Spinal cord (tissue), 10 donors: ENCODE measurements at places on chromosomes 5 and 9. TPM values are rescaled to one million over a fixed set of nuclear protein-coding genes. Genes with fewer than 3 reads are reported as not detected.

The CKMT2 gene
- 3.6 TPM for total RNA-seq

The WDR55 gene
- 11.7 TPM for total RNA-seq

The ARL14EPL gene
- not detected for total RNA-seq

The ANXA2R gene
- 2.8 TPM for total RNA-seq

The ZNF462 gene
- total RNA-seq = 47.6 TPM

The BTNL8 gene
- 0.50 TPM for total RNA-seq

The ADCY2 gene
- total RNA-seq = 43.1 TPM

The PROP1 gene
- total RNA-seq = not detected

The IFNK gene
- not detected for total RNA-seq

The GFPT2 gene
- total RNA-seq = 14.9 TPM

The SLC9A3 gene
- 3.1 TPM for total RNA-seq

GRCh38 chr5:172497591-172498255 lies 43.4 kb upstream of the SH3PXD2B start:
- DNase-seq = no peak

DNA sequence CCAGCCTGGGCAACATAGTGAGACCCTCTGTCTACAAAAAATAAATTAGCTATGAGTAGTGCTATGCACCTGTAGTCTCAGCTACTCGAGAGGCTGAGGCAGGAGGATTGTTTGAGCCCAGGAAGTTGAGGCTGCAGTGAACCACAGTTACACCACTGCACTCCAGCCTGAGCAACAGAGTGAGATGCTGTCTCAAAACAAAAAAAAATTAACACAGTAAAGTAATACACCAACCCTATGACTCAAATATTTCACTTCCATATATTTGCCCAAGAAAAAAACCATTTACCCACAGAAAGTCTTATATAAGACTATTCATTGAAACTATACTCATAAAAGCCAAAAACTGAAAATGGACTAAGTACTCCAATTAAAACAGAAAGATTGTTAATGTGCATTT lies 16.2 kb downstream of the SMIM23 start:
- no peak for DNase-seq

GRCh38 chr9:90834828-90835595 lies 33.4 kb downstream of the SYK start:
- no peak for DNase-seq

DNA sequence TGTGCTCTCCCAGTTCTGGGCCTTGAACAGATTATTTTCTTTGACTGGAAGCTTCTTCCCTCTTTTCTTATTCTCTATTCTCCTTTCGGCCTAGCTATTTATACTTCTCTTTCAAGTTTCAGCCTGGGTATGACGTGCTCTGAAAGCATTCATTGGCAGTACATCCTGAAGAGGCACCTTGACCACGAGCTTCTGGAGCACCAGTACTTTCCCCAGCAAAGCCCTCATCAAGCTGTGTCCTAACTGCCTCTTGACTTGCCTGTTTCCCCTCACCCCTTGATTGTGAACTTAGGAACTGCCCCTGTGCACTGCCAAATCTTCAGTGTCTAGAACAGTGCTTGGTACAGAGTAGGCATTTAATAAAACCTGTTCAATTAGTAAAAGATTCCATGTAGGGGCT lies 154.9 kb downstream of the KCTD16 start:
- no peak for DNase-seq

- no peak for DNase-seq
Measured at GRCh38 chr9:13555516-13555915, 276.0 kb upstream of the MPDZ start.

DNA sequence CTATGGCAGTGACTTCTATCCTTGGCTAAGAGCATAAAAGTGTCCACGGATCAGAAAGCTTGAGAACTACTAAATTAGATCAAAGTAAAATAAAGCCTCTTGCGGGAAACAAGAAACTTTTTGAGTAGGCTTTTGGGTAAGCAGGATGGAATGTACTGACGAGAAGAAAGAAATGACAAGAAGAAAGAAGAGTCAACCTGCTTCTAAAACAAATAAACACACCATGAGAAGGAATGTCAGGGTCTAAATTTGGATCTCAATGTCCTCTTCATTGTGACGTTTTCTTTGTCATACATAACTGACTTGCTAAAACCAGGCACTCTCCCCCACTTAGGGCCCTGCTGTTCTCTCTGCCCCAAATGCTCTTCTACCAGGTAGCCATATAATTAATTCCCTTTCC lies 290.1 kb upstream of the PTGER4 start:
- DNase-seq = no peak

- DNase-seq = peak; percentile 63
Measured at GRCh38 chr5:124030043-124030491, 518.1 kb downstream of the CSNK1G3 start.

DNA sequence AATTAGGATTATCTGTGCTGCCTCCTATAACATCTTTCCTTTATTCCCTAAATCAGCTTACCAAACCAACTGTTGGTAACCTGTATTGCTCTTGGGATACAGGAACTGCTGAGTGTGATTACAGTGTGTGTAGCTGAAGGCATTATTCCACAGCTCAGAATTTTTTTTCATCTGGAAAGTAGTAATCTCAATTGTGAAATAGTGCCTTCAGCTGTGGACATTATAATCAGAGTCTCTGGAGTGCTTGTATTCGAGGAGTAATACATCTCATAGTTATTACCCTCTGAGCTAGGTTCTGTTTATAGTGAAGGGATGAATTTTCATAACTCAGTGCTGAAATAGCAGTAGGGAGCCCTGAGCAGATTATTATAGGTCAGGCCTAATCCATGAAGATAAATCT lies 199.5 kb downstream of the MAST4 start:
- no peak for DNase-seq

- no peak for DNase-seq
Measured at GRCh38 chr5:43110606-43111170, 10.0 kb upstream of the ZNF131 start.

DNA sequence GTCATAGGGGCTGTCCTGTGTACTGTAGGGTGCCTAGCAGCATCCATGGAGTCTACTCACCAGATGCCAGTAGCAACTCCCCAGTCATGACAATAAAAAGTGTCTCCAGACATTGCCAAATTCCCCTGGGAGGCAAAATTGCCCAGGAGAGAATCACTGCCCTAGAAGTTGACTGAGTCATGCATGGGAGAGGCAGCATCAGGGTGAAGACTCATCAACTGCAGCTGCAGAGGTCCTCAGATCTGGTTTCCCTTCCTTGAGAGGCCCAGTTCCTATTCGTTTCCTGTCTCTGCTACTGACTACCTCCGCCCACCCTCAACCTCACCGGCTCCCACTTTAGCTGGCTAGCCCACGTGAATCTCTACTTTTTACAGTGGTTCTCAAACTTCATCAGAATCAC lies 88.6 kb upstream of the AGXT2 start:
- no peak for DNase-seq

- DNase-seq = no peak
Measured at GRCh38 chr9:134877541-134877940, 3.1 kb upstream of the FCN2 start.

DNA sequence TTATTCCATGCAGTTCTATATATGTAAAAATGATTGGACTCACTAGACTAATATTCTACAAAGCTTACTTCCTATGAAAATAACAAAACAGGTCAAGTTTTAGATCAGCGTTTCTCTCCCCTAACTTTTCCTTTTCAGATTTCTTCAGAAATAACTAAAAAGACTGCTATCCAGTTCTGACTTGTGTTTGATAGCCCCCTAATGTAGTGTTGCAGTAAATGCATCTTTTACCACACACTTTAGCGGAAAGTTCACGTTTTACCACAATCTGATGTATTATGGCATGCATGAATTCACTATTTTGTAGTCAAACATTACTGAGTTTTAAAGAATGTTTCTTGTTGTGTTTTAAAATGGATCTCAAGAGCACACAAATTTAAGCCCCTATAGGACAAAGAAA lies 292.7 kb downstream of the RAB3C start:
- DNase-seq = peak; percentile 32

DNA sequence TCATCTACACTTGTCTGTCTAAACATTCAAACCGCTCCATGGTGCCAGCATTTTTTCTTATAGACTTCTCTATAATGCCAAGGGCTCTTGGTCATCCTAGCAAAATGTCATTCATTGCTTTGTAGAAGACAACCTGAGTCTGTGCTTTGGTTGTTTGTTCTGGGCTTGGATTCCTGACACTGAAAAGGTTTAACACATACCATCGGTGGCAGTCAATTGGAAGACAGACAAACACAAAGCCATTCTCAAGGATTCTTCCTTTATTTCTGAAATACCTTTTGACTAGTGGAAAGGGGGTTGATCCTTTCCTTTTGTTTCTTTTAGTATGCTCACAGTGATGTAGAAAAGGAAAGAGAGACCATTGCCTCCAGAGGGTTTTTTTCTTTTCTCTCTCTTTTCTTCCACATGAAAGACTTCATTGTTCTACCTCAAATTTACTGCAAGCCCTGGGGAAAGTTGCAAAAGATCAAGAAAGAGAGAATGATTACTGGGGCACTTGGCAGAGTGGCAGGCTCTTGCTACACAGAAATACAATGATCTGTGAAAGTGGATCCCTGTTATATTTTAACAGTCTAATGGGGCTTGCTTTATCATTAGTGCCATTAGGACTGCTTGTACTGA lies 66.4 kb upstream of the TMC1 start:
- peak; percentile 44 for DNase-seq

- DNase-seq = no peak
Measured at GRCh38 chr5:65821966-65822365, 100.0 kb downstream of the NLN start.

DNA sequence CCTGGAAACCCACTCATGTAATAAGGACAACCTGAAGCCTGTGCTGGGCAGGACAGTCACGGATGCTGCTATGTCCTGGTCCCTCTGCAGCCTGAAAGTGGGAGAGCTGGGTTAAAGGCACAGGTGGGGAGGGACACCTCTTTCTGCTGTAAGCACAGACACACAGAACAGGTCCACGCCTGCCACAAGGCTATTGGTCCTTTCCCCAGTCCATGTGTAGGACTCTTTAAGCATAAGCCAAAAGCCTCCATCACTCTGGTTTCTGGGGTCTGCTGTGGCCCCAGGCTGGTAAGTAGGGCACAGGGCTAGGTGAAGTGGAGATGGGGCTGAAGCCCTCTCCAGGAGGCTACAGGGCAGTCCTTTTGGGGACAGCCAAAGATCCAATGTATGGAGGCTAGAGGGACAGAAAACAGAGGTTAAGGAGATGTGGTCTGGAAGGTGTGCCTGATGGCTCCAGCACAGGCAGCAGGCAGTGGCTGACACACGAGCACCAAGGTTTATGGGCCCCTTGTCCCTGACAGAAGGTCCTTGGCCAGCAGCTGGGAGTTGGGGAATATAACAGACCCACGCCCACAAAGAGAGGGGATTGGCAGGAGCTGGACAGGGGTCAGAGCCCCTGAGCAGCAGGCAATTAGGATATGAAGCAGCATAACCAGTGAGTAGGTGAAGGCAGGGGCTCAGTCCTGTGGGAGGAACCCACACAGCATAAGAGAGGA lies 203.6 kb upstream of the MVB12B start:
- DNase-seq = no peak

GRCh38 chr5:2192496-2192895 lies 309.8 kb upstream of the IRX4 start:
- DNase-seq = no peak
